ENCODE measurements at places on chromosomes 12 and 14.

- no peak for DNase-seq
Observed at GRCh38 chr12:116339800-116340371, 62.4 kb upstream of the MED13L start.

GRCh38 chr12:46499901-46500300, 127.3 kb upstream of the SLC38A2 start:
- no peak for DNase-seq

DNA sequence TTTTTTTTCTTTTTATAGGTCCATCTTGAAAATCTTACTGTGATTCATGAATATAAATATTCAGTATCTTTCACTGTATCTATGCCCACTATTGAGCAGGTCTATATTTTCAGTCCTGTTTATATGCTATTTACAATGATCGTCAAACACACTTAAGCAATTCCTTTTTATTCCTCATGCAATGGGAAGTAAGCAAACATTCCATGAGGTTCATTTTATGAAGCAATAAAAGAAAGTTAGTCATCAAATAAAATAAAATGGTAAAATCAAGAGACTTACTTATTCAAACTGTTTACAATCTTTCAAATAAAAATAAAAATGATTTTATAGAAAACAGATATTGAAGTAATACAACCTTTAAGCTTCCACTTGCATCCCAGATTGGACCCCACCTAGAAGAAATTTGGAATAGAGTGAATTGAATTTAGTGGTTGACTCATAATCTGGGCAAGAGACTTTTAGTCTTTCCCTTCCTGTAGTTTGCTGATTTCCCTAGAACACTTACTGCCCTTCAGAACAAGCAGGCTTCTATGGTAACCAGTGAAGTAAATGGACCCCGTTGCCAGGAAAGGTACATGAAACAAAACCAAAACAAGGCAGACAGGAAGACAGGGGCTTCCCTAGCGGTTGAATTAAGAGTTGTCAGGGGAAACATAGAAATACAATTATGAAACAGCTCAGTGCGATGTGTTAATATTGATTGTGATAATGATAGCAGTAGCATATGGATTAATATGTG, 241.0 kb upstream of the ATP2B1 start:
- DNase-seq, result peak; percentile 36

GRCh38 chr12:120680165-120680738, 6.7 kb upstream of the MLEC start:
- DNase-seq, result no peak

- no peak for DNase-seq
Observed at GRCh38 chr14:66496911-66497310, 10.7 kb downstream of the CCDC196 start.

- DNase-seq, result no peak
Observed at GRCh38 chr12:125552295-125552694, 487.1 kb downstream of the AACS start.

- DNase-seq, result no peak
Observed at GRCh38 chr12:124510301-124510970, 57.0 kb downstream of the NCOR2 start.

- DNase-seq, result no peak
Observed at GRCh38 chr12:11904124-11904523, 166.6 kb upstream of the BCL2L14 start.

Data from T-helper 17 cell (primary cell).